Skin of body (tissue), 3 donors: ENCODE measurements at places on chromosomes 6 and 20. TPM values are rescaled to one million over a fixed set of nuclear protein-coding genes. Genes with fewer than 3 reads are reported as not detected.

GRCh38 chr6:87806099-87806498 is 104.1 kb upstream of the AKIRIN2 start:
- DNase-seq = no peak

CST5 gene
- total RNA-seq = not detected

- no peak for DNase-seq
Observed at GRCh38 chr6:42808492-42809483, 26.9 kb downstream of the BICRAL start.

DNA sequence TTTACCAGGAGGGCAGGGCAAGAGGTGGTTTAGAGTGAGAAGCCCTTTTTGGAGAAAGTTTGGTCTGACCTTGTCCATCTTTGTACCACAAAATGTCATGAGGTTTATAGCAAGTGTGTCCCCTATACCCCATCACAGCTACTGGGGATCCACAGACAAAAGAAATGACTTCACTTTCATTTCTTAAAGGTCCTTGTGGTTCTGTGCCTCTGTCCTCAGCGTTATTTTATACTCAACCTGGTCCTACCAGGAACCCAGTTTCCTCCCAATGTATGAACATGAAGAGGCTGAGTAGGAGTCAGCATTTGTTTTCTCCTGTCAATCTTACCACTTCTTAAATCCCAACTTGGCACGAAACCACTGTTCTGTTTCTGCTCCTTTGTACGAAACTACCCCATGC is 157.6 kb downstream of the NFATC2 start:
- no peak for DNase-seq

BPIFB3 gene
- total RNA-seq = not detected

GRCh38 chr20:5430670-5431069 is 113.9 kb upstream of the PROKR2 start:
- DNase-seq = no peak
